Stimulated activated CD8-positive, alpha-beta memory T cell treated with anti-CD3 and anti-CD28 coated beads, Interleukin-7, amount 100 ng/mL, for 24 hours (primary cell): ENCODE measurements at places on chromosomes 5 and 9.

- DNase-seq = no peak
Observed at GRCh38 chr5:43584166-43584699, 18.7 kb upstream of the NNT start.

GRCh38 chr9:3768712-3769457, 243.1 kb upstream of the RFX3 start:
- no peak for DNase-seq

GRCh38 chr9:76602199-76602598, 143.2 kb downstream of the GCNT1 start:
- no peak for DNase-seq

DNA sequence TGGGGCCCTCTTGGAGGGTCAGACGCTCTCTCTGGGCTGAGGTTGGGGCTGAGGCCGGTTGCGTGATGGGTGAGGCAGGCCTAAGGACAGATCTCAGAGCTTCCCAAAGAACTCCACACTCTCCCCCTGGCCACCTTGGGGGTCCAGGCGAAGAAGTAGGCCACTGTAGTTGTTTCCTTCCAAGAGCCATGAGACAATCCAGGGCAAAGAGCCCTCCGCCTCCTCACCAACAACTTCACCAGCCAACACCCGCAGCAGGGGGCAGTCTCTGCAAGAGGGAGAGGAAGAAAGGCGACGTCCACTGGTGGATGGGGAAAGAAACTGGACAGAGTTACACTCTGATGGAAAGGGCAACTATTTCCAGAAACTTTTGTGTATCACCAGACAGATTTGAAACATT, 10.7 kb downstream of the SLC35A4 start:
- no peak for DNase-seq

- no peak for DNase-seq
Observed at GRCh38 chr5:44546286-44546685, 157.1 kb upstream of the FGF10 start.

DNA sequence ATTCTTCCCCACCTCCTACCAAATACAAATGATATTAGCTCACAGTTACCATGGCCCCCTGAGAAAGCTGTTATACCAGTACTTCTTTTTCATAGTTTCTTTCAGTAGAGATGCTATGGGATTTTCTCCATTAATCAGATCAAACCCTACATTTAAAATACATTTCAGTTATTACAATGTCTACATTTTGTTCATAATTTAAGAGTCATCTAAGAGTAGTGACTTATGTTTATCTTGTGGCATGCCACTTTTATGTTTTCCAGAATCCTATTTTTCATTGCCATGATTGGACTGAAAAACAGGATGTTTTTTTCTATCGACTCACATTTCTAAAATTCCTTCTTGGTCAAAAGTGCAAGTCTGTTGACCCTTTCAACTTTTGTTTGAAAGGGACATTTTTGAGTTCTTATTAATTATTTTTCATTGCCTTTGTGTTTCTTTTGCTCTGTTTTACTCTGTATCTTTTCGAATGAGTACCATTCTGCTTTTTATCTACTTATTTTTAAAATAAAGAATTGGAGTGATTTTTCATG, 77.4 kb upstream of the ANXA1 start:
- DNase-seq = no peak

DNA sequence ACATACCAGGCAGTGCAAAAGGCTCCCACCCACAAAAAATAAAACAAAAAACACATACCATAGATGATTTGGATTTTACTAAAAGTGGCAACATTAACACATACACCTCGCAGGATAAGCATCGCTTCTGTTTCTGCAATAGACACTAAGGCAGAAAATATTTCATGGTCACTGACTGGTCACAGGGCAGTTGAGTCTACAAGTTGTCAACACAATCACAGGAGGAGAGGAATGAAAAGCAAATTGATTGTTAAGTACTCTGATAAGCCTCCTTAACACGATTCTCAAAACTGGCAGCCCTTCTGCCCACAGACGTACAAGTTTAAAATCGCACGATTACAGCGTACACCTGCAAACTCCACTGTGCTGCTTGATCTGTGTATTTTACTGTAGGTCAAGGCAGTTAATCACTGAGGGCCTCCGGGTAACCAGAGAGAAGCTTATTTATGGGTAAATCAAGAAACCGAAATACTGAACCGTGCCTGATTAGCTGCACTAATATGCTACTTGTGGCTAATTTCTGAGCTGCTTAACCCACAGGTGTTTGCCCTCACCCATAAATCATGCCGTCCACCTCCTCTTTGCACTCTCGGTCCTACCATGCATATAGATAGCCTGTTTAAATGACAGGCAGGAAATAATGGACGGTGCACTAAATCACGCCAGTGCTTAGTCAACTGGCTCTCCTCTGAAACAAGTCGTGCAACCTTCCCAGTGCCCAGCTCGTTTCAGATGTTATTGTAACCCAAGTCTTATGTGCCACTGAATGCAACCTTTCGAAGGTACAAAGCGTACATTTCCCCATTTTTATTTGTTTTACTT, 659.4 kb upstream of the ADAMTS16 start:
- DNase-seq = no peak

DNA sequence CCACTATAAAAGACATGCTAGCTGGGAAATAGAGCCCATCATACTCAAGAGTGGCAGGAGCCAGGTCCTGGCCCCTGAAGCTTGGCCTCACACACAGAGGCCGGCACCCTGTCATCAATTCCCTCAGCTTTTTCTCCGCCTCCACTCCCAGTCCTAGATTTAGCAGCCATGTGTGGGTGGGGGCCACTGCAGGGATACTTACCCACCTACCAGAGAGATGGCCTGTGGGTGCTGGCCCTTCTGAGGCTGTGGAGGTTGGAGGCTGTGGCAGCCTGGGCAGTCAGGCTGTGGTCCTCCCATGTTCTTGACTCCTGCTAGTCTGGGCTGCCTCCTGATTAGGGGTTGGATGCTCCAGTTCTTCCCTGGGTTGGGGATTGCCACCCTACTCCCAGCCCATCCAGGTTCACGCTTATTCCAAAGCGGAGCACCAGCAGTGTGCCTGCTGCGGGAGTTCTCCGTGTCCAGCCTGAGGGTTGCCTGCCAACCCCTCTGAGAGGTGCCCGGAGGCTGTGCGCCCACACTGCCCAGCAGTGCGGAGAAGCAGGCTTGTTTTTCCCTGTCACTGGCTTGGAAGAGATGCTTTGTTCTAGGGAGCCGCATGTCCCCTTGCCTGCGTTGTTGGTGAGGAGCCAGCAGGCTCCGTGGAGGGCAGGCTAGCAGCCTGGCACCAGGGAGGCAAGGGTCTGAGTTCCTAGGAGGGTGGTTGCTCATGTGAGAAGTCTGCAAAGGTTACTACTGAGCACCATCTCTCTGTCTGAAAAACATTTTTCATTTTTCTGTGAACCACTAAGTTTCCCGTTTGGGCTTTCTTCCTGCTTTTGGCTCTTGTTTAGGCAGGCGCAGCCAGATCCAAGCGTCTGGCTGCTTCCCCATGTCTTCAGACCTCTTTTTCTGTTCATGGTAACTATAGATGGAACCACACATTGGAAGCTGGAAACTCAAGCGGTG, 7.5 kb downstream of the SLC22A5 start:
- DNase-seq = no peak

GRCh38 chr9:76692458-76693129, 71.6 kb upstream of the PCA3 start:
- no peak for DNase-seq

DNA sequence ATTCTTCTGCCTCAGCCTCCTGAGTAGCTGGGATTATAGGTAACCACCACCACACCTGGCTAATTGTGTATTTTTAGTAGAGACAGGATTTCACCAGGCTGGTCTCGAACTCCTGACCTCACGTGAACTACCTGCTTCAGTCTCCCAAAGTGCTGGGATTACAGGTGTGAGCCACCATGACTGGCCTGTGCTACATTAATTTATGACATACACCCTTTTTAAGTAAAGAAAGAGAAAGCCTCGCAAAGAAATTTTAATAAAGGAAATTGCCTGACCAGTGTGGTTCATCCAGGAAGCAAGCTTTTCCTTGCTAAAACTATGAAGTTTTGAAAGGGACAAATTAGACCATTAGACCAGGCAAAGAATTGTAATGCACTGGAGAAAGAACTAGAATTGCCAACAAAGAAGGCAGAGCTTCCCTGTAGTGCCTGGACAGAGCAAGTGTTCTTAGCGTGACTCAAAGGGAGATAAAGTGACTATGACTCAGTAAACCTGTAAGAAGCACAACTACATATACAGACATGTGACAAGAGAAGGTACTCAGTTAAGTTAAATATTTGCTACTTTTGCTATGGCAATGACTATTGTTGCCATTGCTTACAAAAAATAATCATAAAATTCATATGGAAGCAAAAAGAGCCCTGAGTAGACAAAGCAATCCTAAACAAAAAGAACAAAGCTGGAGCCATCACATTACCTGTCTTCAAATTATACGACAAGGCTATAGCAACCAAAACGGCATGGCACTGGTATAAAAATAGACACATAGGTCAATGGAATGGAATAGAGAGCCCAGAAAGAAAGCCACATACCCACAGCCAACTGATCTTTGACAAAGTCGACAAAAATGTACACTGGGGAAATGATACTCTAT, 54.6 kb downstream of the FYB1 start:
- no peak for DNase-seq
